DMS153 (cell line): ENCODE measurements at places on chromosomes 3 and 15.

- no peak for DNase-seq
Measured at GRCh38 chr3:135324301-135324700, 529.2 kb downstream of the EPHB1 start.

DNA sequence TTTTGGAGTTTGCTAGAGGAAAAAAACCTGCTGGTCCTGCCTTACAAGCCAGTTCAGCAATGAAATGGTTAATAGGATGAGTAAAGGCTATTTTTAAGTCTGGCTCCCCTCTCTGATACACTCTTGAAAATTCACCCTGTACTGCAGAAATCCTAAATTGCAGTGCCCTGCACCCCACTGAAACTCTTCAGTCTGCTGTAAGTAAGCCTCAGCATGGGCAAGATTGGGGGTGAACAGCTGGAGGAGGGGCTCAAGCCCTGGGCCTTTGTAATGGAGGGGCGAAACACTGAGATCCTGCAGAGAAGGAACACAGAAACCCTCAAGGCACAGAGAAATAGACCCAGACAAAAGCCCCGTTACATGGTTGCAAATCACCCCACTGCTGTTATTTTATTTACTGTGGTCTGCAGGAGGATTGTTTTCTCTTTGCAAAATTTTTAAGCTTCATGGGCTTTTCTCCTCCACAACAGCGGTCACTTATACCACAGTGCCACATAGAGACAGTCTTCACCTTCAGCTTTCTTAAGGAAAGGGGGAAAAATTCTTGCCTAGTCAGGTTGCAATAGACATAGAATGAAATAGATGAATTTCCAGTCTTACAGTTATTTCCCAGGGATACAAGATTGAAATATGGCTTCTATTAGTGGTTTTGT lies 45.0 kb downstream of the SOX2 start:
- DNase-seq = peak; percentile 25

- no peak for DNase-seq
Measured at GRCh38 chr15:37053166-37053565, 47.2 kb downstream of the MEIS2 start.

- no peak for DNase-seq
Measured at GRCh38 chr3:105944276-105944675, 75.5 kb upstream of the CBLB start.

GRCh38 chr3:183912895-183913579 lies 28.4 kb upstream of the PARL start:
- no peak for DNase-seq

DNA sequence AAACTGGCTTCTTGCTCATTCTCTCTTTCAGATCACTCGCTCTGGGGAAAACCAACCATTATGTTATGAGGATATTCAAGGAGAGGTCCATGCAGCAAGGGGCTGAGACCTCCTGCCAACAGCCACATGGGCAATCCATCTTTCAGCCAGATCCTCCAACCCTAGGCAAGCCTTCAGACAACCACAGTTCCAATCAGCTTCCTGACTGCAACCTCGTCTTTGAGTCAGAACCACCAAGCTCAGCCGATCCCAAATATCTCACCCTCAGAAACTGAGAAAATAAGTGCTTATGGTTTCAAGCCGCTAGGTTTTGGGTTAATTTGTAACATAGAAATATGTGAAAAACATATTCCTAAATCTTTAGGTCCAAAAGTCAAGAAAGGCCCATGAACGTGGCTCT lies 10.3 kb downstream of the LDHAL6B start:
- DNase-seq = no peak

GRCh38 chr15:65339416-65339815 lies 34.9 kb downstream of the RNU5B-1 start:
- DNase-seq = no peak

GRCh38 chr15:98523912-98524662 lies 124.3 kb upstream of the IGF1R start:
- no peak for DNase-seq

GRCh38 chr3:108130236-108130635 lies 39.4 kb upstream of the CD47 start:
- no peak for DNase-seq
